ENCODE measurements at places on chromosomes 2 and 18. TPM values are rescaled to one million over a fixed set of nuclear protein-coding genes. Genes with fewer than 3 reads are reported as not detected.

- DNase-seq = no peak
Measured at GRCh38 chr2:222572751-222573174, 83.1 kb downstream of the FARSB start.

The RAX gene
- not detected for total RNA-seq

DNA sequence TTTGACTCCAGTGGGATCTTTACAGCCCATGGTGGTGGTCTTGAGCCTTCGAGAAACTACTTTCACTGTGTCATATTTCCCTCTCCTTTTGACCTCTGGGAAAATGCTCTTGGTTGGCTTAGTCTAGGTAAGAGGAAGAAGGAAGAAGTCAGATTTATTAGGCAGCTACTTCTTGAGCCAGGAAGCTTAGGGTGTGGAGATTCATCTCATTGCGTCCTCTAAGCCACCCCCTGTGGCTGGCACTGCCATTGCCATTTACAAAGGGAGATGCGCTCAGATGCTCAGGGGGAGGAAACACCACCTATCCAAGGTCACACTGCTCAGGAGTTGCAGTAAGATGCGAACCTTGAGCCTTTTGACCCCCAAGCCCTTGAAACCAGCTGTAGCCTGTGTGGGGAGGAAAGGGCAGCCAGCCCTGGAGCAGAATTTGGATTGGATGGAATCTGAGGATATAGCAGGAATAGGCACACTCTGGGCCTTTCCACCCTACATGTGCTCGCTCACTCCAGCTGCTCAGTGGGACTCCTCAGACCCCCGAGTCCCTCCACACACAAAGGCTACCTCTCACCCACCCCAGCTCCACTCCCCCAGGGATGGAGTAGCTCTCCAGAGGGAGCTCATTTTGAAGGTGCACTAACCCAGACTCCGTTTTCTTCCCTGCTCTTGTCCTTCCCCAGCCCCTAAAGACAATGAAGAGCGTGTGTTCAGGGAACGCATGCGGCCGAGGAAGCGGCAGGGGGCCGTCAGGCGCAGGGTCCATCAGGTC, 321.3 kb upstream of the EPAS1 start:
- DNase-seq = no peak

DNA sequence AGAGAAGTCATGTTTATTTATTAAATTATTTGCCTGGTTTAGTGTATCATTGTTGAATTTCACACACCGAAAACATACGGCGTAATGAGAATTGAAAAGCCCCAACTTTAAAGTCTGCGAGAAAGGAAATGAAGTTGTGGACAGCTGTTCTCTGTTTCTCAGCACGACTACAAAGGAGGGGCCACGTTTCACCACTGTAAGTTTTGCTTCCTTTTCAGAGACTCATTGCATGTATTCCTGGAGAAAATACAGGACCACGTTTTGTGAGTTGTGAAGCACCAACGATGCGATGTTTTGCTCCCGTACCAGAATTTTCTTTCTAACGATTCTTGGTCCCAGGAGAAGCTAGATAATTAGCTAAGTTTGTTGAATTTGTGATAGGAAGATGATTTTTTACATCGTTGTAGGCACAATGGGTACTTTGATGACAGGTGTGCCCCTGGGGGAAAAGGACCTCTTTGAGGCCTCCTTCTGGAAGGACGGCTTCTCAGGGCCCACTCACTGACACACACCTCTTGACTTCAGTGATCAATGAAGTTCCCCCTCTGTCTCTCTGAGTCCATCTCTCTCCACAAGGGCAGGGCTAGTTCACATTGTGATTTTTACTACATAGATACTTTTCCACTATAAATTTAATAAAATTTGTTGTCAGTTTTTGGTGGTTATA, 23.7 kb upstream of the ACKR3 start:
- no peak for DNase-seq

DNA sequence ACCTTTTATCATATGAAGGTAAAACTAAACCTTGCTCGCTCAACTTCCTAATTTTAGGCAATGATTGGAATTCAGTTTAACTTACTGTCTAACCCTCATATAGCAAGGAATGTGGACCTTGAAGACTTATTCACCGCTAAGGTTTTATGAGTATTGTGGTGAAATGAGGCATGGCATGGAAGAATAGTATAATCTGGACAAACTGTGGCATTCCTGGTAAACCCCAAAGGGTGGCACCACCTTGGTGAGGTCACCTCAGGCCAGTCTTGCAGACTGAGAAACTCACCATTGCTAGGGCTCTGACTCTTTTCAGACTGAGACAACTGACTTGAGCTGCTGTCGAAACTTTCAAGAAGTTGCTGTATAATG, 51.1 kb upstream of the EHBP1 start:
- no peak for DNase-seq

DNA sequence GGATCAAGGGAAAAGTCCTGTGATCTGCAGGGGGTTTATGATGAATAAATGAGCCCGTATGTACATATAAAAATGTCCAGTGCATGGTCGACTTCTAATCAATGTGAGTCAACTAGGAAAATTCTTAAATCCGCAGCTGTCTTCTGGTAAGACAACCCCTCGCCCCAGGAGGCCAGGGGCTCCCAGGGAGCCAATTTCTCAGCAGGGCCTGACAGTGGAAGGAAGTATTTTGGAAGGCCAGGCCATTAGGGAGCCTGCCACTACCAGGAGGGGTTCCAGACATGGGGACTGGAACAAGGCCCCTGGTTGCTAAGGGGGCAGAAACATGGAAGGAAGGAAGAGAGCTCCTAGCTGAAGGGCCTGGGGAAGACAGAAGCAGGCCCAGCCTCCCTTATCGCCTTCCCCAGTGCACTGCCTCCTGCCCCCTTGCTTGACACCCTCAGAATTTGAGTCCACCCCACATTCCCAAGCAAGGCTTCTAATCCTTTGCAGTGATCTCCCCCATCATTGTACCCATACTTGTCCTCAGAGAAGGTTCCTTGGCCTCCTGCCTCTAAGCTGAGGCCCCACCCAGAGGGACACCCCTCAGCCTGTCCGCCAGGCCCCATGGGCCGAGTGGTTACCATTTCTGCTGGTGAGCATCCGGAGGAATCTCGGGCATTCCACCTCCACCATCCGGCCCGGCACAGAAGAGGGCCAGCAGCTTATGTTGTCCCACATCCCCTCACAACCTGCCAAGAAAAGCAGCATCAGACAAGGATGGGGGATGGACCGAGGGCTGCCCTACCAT, 45.9 kb downstream of the SCTR start:
- no peak for DNase-seq

The ALPP gene
- total RNA-seq = not detected

- peak; percentile 43 for DNase-seq
Measured at GRCh38 chr2:23824777-23825212, 102.1 kb downstream of the ATAD2B start.

GRCh38 chr2:226692521-226693126, 107.0 kb downstream of the IRS1 start:
- no peak for DNase-seq

DNA sequence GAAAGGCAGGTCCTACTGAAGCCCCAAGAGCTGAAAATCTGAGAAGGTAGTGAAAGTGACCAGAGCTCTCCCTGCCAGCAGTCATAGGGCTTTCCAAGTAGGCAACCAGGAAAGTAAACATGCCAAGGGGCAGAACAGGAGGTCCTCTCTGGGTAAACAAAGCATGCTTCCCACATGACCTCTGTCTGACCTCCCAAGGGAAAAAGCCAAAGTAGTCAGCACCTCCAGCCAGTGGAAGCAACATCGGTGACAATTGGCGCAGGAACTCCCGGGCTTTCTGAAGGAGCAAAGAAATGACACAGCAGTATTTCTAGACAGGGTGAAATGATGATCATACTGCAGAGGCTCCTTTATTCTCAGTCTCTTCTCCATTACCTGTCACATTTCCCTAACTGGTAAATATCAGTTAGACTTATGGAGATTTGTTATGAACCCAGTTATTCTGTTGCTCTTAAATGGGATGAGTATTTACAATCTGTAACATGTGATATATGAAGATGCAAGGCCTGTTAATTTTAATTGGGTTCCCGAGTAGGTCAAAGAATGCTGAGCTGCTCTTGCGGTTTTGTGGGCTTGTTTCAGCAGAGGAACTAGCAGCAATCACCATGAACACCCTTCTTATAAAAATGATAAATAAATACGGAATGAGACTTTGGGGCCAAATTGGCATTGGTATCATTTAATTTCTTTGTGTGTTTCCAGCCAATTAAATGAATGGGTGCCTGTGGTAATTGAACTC, 321.0 kb downstream of the RND3 start:
- no peak for DNase-seq

DNA sequence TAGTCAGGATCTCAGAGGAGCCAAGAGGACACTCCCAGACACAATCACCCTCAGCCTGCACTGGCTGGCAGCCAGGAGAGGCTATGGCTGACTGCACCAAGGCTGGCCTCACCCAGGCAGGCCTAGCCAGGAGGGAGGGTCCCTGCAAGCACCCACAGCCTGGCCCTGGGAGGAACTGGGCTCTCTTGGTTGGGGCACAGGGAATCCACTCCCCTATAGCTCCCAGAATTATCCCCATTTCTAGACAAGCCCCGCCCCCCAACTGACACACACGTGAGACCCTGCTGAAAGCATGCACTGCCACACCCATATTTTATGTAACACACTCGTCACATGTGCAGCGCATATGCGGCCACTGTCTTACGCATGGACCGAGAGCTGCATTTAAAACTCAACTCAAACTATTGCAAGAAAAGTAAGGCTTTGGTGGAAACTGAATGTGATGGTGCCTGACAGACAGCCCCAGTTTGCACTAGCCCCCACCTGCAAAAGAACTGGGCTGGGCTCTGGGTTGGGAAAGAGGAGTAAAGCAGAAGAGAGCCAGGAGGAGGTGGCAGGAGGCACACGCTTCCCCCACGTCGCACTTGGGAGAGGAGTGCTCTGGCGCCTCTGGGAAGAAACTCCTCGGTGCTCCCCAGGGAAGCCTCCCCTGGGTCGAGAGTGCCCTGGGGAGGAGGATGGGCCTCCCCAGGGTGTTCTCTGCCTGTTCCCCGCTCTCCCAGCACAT, 28.9 kb upstream of the ARHGEF4 start:
- DNase-seq = no peak

- no peak for DNase-seq
Measured at GRCh38 chr2:97673915-97674283, 4.4 kb downstream of the C2orf92 start.

The ELOA2 gene
- total RNA-seq = not detected

The NIF3L1 gene
- 14.2 TPM for total RNA-seq

The CFAP65 gene
- total RNA-seq = 0.59 TPM

GRCh38 chr2:159030674-159031380, 62.4 kb downstream of the TANC1 start:
- no peak for DNase-seq

- no peak for DNase-seq
Measured at GRCh38 chr2:142867136-142867535, 10.3 kb upstream of the KYNU start.

DNA sequence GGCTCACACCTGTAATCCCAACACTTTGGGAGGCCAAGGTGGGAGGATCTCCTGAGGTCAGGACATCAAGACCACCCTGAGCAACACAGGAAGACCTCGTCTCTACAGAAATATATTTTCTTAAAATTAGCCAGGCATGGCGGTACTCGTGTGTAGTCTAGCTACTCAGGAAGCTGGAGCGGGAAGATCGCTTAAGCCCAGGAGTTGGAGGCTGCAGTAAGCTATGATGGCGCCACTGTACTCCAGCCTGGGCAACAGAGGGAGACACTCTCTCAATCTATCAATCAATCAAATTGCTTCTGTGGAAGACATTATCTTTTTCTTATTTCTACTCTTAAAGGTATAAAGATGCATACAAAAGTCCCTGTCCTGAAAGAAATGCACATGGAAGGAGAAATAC, 11.3 kb downstream of the FEZ2 start:
- DNase-seq = no peak

DNA sequence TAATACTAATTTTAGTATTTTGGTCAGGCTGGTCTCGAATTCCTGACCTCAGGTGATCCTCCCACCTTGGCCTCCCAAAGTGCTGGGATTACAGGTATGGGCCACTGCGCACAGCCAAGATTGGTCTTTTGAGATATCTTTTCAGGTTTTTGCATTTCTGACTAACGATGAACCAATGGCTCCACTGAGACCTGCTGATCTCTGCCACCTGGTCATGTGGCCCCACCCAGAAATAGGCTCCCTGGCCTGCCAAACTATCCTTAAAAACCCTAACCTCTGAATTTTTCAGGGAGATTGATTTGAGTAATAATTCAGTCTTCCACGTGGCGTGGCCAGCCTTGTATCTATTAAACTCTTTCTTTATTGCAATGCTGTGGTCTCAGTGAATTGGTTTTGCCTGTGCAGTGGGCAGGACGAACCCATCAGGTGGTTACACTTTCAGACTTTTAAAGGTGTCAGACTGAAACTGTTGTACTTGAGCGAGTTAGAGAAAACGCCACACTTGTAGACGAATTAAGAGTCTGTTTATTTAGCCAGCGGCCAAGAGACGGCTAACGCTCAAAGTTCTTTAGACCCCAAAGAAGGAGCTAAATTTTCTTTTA, 85.8 kb upstream of the MSH6 start:
- DNase-seq = no peak

The ASAP2 gene
- 31.8 TPM for total RNA-seq

The DSG1 gene
- total RNA-seq = not detected

DNA sequence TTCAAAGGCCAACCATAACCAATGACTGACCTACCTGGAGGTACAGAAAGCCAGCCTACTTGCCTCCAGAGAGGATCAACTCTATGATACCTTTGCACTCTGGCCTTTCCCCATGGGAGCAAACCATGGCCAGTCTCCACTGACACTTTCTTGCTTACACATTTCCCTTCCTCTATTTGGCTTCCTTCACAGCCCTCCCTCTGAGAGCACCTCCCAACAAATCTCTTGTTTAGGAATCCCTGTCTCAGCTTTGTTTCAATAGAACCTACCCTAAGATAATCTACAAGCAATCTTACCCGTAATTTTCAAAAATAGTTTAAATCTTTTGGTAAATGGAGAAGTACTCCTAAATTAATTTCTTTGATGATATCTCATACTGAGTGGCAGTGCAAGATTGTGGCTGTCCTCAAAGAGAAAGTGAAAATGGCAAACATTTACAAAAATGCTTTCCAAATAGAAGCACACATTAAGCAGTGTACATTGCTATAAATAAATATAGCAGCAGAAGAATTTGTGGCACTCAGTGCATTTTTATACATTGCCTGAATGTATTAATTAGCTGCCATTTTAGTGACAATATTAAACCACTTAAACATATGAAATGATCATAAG, 140.6 kb downstream of the CCDC148 start:
- no peak for DNase-seq

The IL36A gene
- not detected for total RNA-seq

The DYSF gene
- 566 TPM for total RNA-seq

The SLC9A4 gene
- total RNA-seq = 0.08 TPM

DNA sequence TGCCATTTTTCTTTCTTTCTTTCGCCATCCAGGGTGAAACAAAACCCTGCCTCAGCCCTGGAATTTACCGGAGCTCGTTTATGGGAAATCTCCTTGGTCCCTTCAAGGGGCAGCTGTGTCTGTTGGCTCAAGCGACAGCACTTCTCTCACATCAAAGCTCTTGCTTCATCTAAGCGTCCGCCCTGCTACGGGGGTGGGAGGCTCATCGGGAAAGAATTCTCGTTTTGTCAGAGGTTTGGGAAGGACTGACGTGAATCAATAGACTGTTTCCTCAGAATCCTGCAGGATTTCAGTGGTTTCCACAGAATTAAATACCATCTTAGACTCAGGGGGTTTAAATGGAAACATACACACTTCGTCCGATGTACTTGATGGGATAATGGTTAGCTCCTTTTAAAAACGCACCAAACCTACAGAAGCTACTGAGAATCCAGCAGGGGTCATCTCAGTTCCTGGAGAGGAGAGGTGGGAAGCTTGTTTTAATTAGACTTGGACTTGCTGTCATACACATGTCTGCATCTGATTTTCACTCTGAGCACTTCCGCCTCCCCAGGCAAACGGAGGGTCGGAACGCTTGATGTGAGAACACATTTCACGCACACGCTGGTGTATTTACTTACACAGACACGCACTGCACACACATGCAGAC, 91.6 kb downstream of the ASB1 start:
- DNase-seq = no peak

- no peak for DNase-seq
Measured at GRCh38 chr2:127508631-127509034, 17.7 kb downstream of the IWS1 start.
